Hypothalamus (tissue), 51 donors: ENCODE measurements at places on chromosomes 16 and 17.

- DNase-seq, result no peak
Observed at GRCh38 chr17:60745544-60745943, 67.9 kb downstream of the BCAS3 start.

GRCh38 chr16:77882358-77882757 lies 94.0 kb downstream of the VAT1L start:
- no peak for DNase-seq

DNA sequence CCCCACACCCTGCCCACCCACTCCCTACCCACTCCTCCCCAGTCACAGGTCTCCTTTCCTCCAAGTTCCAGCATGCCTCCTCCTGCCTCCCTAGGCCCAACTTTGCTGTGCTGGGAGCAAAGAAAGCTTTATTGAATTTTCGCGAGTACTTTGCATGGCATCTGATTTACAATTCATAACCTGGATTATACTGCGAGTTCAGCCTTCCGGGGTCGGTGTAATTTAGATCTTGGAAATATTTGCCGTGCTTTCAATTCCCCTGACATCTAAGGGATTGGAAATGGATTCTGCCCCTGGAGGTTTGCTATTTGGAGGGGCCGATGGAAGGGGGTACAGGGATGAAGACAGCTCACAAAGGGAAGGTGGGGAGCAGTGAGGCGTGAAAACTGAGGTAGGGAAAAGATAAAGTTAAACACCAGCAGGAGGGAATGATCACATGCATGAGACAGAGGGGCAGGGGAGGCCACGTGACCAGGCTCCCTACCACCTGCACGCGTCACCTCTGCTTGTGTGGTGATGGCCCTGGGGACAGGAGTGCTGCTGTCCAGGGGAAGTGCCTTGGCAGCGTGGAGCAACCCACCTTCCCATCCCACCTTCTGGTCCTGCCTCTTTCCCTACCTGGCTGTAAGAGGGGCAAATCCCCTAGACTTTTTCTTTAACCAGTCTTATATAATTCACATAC lies 132.3 kb upstream of the RPL38 start:
- no peak for DNase-seq

DNA sequence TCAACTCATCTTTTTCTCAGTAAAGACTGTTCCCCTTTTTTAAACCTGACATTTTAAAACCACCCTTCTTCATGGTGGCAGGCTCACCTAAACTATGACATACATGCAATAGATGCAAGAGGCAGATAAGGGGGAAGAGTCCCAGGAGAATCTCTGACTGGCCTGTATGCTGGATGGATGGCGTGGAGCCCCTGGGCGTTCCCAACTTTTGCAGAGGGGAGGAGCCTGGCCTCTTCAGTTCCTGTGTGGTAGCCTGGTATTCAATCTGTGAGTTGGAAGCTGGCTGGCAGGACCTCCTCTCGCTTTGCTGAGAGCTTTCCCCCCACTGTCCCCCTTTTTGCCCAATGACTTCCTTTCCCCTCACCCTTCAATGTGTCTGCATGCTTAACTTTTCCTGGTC lies 217.6 kb upstream of the CA10 start:
- no peak for DNase-seq

DNA sequence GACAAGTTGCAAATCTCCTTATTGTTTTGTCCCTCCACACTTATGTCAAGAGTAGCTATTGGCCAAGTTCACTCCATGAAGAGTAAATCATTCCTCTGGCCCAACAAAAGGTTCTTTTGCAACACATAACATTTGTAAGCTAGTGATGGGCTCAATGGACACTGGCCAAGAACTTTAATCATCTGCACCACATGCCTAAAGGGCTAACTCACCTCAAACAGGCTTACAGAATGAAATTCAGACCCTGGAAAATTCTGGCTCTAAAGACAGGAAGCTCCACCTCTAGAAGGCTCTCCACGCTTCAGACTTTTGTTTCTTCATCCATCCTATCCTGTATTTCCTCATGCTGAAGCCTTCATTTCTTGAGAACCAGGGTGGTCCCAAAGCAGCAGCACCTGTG lies 10.9 kb upstream of the ANKFN1 start:
- no peak for DNase-seq

- no peak for DNase-seq
Observed at GRCh38 chr16:8961811-8962390, 1.8 kb downstream of the USP7 start.

DNA sequence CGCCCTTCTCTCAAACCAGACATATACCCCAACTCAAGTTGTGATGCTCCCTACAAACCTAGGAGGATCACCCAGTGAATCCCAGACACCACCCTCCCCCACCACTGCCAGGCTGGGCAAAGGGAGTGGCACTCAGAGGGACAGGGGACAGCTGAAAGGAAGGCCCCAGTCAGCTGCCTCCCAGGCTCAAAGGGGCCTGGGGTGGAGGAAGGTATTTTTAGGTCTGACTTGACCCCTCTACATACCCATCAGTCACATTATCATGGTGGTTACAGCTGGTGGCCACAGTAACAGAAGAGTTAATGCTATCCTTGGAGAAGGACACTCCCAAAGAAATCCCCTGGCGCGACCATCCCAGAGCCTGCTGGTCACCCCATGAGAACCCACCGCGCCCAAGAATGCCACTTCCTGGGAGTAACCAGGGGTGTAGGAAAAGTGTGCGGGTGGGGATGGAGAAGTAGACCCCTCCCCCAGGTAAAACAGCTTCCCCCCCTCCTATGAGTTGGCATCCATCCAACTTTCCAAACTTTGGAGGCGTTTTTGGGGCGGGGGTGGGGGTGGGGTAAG lies 1.1 kb downstream of the CACNB1 start:
- no peak for DNase-seq

DNA sequence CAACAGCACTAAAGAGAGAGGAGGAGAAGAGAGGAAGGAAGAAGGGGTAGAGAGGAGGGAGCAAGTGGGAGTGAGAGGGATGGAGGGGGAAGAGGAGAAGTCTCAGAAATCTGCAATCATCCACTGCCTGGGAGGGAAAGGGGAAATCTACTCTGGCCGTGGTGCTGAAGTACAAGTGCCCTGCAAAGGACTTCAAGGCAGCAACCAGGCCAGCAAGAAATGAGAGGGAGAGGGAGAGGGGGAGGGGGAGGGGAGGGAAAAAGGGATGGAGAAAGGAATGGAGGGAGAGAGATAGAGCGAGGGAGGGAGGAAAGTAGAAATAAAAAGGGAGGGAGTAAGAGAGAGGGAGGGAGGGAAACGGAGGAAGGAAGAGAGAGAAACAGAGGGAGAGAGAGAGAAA lies 130.8 kb upstream of the EEF2KMT start:
- DNase-seq, result no peak

GRCh38 chr16:28925386-28926228 lies 569 bp upstream of the RABEP2 start:
- DNase-seq, result peak; percentile 36
